ENCODE measurements at places on chromosomes 6 and 20.

GRCh38 chr6:36594816-36595643, 868 bp downstream of the SRSF3 start:
- DNase-seq: no peak

- DNase-seq: no peak
Measured at GRCh38 chr6:71364889-71365542, 76.4 kb downstream of the OGFRL1 start.

- DNase-seq: no peak
Measured at GRCh38 chr20:40522405-40522804, 166.6 kb downstream of the MAFB start.

DNA sequence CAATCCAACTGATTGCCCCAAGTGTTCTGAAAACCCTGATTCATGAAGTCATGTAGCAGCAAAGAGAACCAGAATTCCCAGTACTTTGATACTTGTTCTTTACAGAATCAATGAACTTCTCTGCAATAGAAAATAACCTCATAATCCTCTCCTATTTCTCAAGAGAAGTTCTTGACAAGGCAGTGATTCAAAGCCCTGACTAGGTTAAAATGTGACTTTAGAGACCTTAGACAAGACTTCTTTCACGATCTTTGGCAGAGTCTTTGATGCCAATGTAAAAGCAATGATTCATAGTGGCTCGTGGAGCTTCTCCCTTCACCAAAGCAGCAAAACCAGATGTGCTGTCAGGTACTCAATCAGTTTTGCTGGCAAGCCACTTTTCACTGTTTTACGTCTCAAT, 95.2 kb downstream of the CDK19 start:
- DNase-seq: no peak

- no peak for DNase-seq
Measured at GRCh38 chr20:18665135-18665534, 77.3 kb downstream of the DTD1 start.

GRCh38 chr6:40160826-40161225, 226.6 kb upstream of the MOCS1 start:
- DNase-seq: no peak

DNA sequence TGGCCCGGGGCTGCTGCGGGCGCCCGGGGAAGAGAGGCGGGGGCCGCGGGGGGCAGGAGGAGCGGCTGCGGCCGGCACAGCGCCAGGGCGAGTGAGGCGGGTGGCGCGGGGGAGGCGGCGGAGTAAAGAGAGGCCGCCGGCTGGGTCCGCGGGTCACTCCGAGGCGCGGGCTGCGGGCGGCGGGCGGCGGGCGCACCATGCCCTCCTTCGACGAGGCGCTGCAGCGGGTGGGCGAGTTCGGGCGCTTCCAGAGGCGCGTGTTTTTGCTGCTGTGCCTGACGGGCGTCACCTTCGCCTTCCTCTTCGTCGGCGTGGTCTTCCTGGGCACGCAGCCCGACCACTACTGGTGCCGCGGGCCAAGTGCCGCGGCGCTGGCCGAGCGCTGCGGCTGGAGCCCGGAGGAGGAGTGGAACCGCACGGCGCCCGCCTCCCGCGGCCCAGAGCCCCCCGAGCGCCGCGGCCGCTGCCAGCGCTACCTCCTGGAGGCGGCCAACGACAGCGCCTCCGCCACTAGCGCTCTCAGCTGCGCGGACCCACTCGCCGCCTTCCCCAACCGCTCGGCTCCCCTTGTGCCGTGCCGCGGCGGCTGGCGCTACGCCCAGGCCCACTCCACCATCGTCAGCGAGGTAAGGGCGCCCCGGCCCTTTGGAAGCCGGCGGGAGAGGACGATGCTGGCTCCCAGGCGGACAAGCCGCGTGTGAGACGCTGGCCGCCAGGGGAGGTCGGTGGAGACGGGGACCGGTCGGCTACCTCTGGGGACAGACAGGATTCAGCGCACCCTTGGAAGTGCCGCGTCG, at the start of gene SLC22A3:
Gene SLC22A3 (plus strand): TSS at position 156 of the 797 bp plus-strand sequence. CDS start 42 bp downstream, at position 198.
- DNase-seq: no peak

DNA sequence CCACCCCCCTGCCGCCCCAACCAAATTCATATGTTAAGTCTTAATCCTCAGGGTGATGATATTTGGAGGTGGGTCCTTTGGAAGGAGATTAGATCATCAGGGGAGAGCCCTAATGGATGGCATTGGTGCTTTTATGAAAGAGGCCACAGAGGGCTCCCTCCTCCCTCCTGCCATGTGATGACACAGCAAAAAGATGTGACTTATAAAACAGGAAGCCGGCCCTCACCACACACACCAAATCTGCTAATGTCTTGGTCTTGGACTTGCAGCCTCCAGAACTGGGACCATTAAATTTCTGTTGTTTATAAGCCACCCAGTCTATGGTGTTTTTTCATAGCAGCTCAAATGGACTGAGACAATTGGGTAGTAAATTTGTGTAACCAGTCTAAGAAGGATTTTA, 176.3 kb downstream of the ADGRG6 start:
- DNase-seq: no peak

GRCh38 chr6:151506761-151507160, 12.9 kb downstream of the CCDC170 start:
- no peak for DNase-seq

- no peak for DNase-seq
Measured at GRCh38 chr6:166959911-166960608, 3.7 kb upstream of the RNASET2 start.

DNA sequence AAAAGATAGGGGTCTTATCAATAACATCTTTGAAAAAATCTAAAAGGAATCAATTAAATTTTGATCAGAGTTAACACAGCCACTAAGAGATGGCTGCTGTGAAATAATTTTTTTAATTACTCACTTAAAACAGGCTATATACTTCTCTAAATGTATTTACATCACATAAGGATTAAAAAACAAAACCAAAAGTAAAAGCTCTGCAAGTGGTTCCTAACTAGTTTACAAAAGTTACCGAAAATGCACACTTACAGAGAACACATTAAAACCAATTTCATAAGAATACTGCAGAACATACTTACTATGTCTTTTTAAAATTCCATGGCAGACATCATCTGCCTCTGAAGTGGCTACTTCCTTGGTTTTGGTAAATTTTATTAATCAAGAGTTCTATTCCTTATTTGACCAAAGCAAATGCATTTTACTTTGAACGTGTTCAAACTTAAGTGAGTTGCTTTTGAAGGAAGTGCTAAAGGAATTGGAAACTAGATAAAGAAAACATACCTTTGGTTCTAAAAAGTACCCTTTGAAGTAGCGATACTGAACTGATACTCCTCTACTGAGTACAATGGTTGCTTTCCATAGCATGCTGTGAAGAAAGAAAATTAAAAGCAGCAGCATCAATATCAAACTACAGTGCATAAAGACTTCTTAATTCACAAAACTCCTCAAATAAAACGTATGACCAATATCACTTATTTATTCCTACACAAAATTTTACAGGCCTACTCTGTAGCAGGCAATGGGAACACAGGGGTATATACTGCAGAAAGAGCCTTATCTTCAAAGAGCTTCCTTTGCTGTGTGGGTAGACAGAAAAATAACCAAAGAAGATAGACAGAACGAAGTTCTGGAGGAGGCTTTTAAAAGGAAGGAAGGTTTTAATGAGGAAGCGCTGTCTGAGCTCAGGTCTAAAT, 157.1 kb upstream of the SHLD1 start:
- no peak for DNase-seq
